ENCODE measurements at places on chromosomes 7 and 10.

DNA sequence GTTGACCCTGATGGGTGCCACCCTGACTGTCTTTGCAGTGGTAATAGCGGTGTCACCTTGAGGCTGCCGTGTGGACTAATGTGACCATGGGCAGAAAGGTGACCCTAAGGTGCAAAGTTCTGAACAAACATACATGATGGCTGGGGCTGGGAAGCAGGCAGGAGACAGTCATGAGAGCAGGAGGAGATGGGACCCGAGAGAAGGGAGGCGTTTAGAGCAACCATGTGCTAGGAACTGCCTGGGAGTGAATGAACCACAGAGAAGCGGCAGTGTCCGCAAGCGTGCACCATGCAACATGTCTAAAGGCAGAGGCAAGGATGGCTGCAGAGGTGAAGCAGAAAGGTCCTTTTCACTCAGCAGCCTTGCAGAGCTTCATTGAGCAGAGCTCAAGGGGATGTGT is 113.1 kb upstream of the GDF10 start:
- DNase-seq = no peak

GRCh38 chr7:2539031-2539911 is 16.1 kb downstream of the BRAT1 start:
- DNase-seq = no peak

DNA sequence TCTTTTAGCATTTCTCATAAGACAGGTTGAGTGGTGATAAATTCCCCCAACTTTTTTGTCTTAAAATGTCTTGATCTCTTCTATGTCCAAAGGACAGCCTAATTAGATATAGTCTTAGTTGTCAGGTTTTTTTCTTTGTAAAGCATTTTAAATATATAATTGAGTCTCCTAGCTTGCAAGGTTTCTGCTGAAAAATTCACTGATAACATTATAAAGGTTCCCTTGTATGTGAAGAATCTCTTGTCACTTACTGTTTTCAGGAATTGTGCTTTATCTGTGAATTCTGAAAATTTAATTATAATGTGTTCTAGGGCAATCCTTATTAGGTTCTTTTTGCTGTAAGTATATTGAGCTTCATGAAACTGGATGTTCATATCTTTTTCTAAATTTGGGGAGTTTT is 96.8 kb upstream of the ZNF92 start:
- DNase-seq = no peak

DNA sequence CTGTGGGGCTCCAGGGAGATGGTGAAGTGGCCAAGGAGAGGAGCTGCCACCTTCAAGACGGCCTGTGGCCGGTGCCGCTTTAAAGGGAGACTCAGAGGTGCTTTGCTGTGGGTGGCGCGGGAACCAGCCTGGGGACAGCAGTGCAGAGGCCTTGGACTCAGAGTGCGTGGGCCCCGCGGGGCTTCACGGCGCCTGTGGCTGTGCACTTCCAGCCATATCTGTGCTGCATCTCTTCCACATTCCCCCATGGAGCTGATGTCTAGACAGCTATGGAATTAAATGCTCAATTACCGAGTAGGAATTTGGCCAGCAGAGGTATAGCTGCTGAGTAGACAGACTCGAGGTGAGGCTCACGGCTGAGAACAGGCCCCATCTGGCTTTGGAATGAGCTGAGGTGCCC is 41.7 kb downstream of the HTRA1 start:
- DNase-seq = no peak

- no peak for DNase-seq
Measured at GRCh38 chr10:76649723-76650127, 987.9 kb downstream of the KCNMA1 start.

DNA sequence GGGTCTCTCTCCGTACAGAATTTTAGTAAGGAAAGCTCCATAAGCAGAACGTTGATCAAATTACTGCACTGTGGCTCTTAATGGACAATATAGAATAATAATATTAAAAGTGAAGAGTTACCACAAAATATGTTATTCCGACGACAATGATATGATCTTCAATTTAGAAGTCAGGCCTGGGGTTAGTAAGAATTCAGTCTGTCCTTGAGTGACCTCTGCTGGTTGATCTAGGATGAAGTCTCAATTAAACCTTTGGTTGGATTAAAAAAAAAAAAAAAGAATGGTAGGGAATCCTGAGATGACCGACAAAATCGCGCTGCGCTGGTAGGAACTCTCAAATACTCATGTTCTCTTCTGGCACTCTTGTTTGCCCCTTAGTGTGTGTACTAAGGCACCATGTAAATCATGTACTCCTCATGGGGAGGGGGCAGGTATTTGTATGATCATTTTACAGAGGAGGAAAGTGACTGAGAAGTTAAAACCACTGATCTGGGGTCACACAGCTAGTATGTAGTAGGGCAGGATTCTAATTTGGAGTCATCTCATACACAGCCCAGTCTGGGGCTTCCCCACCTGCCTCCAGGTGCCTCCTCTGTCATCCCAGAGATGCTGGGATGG is 161.3 kb upstream of the NPVF start:
- peak; percentile 81 for DNase-seq

DNA sequence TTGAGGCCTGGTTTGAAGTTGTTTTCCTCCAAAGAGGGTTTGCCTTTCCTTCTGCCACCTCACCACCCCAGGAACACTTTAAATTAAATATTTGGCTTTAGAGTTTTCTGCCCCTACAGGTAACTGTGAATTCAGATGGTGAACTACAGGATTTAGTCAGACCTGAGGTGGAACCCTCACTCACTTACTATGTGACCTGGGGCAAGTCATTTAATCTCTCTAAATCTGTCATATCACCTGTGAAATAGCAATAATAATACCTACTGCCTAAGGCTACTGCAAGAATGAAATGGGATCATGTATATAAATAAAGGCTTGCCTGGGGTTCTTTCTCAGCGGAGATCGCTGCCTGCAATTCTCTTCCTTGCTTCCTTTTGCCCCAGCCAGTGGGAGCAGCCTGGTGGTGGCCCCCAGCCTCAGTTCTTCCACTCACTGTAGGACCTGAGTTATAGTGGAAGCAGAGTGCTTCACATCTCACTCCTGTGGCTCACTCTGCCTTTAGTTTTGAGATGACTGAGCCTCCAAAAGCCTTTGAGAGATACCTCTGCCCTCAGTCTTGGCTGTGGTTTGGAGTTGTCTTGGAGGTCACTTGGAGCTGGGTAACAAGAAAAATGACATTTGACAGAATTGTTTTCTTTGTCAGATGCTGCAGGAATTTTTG is 6.1 kb upstream of the ANKRD2 start:
- DNase-seq = no peak

DNA sequence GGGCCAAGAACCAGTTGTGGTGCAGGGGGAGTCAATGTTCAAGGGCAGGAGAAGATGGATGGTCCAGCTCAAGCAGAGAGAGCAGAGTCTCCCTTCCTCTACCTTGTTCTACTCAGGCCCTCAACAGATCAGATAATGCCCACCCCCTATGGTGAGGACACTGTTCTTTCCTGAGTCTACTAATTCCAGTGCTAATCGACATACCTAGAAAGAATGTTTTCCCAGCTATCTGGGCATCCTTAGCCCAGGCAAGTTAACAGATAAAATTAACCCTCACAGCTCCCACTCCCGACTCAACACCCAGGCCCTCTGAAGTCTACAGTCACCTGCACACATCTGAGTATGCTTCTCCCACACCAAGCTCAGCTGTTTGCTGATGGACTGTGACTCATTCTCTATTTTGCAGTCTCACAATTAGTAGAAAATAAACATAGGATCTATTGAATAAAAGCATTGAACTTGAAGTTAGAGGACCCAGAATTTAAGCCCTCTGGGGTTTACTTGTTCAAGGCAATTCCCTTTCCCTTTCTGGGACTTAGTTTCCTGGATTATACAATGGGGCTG is 17.1 kb downstream of the COL13A1 start:
- DNase-seq = no peak

GRCh38 chr7:47621347-47621746 is 39.4 kb upstream of the TNS3 start:
- no peak for DNase-seq

DNA sequence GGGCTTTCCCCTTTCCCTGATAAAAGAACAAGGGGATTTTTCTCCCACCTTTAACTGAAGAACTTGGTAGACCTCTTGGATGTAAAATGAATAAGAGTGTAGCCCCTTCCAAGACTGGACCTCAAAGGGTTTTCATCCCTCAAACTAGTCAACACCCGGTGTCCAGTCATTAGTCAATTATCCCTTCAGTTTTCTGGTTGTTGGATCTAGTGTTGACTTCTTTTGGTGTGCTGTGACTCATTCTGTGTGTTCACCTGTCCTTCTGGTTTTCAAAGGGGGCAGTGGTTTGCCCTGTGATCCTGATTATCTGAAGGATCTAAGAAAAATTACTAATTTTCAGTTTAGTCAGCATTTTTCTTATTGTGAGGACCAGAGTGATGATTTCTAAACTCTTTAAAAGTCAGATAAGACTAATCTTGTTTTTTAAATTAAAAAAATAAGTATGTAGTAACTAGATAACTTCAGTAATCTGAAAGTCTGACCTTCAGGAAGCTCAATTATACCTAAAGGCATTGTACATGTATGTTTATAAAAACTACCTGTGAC is 583.5 kb downstream of the CNTNAP2 start:
- DNase-seq = no peak

DNA sequence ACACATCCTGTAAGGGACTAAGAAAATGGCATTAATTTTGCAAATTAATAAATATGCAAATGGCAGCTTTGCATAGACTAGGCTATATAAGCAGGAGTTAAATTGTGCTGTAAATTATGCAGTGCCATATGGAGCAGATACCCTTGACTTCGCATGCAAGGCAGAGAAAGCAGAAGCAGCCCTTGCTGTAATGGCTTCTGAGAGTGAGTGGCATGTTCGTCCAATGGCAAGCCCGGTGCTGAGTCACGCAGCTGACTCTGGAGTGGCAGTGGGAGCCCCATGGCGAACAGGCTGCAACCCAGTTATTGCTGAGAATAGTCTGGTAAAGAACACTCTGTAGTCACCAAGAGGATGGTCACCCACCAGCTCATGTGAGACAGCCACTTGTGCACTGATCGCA is 1186.5 kb downstream of the TYW1 start:
- DNase-seq = no peak

- no peak for DNase-seq
Measured at GRCh38 chr7:29588900-29589696, 25.5 kb downstream of the PRR15 start.

DNA sequence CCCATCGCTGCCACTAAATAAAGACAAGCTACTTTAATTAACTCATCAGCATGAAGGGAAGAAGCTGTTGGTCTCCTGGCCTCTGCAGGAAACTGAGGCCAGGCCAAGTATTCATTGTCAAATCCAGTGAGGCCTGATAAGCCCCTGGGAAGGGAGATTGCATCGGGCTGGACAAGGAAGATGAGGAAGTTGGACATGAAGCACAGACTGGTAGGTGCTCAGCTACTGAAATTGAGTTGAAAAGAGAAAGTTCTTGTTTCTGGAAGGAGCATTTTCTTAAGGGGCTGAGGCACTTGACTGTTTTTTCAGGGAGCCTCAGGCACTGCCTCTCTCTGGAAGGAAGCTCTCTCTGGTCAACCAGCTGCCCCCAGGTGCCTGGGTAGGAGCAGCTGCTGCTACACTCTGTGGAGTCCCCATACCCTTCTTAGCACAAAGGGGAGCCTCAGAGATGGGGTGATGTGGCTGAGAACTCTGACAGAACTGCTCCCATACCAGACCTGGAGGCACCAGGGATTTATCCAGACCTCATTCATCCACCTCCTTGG is 90.3 kb upstream of the IKZF1 start:
- DNase-seq = no peak

DNA sequence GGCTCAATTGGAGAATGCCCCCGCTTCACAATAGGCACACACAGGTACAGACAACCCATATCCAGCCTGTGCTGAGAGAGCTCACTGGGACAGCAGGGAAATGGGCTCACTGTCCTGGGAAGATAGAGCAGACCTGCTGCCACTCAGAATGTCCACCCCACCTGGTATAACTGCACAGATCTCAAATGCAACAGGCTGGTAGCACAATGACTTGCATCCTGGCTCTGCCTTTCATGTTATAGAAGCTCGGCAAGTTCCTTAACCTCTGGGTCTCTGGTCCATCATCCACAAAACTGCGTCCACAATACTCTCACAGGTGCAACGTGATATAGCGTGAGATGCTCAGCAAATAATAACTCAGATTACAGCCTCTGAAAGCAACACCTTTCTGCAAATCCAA is 295.4 kb downstream of the GRID1 start:
- no peak for DNase-seq

GRCh38 chr10:4434516-4435071 is 391.4 kb upstream of the AKR1E2 start:
- peak; percentile 63 for DNase-seq

- DNase-seq = no peak
Measured at GRCh38 chr7:30914596-30914995, 2.9 kb downstream of the AQP1 start.

DNA sequence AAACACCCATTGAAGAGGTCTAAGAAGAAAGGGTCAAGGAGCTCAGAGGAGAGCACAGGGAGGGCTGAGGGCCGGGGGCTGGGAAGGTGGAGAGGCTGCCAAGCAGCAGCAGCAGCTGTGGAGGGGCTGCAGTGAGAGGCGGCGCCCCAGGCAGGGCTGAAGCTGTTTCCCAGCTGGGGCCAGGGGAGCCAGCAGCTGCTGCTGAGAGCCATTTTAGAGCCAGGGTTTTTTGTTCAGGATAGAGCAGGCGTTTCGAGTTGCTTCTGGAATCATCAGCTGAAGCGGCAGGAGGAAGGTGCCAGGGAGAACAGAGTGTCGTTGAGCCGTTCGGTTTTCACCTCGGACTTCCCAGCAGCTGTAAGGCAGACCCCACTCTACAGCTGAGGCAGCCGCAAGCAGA is 62.7 kb downstream of the LANCL2 start:
- DNase-seq = peak; percentile 26

DNA sequence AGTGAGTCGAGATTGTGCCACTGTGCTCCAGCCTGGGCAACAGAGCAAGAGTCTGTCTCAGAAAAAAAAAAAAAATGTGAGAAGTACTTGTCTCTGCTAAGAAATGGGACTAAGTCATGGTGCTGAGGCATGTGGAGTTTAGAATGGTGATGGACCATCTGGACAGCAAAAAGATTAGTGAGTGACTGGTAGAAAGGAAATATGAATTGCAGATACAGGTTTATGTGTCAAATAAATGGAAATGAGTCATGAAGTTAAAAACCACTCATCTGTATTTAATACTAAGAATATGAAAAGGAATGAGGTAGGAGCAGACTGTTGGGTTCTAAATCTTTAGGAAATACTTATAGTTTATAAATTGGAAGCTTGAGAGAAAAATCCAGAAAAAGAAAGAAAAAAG is 625.7 kb upstream of the ANKRD30A start:
- DNase-seq = no peak

GRCh38 chr10:120987359-120987758 is 136.2 kb downstream of the WDR11 start:
- no peak for DNase-seq

Data from left kidney (tissue), 8 donors.